Right ventricle myocardium superior (tissue), 1 donor: ENCODE measurements at places on chromosomes 2 and 18. TPM values are rescaled to one million over a fixed set of nuclear protein-coding genes. Genes with fewer than 3 reads are reported as not detected.
A peak's percentile ranks its signal among the peaks of the same experiment; 100 is the strongest.

UGT1A5 gene
- not detected for total RNA-seq

PDE11A gene
- 2.2 TPM for total RNA-seq

SERPINB11 gene
- total RNA-seq, result not detected

CPO gene
- total RNA-seq, result not detected

AQP12B gene
- not detected for total RNA-seq

SPC25 gene
- 0.38 TPM for total RNA-seq

SERPINB3 gene
- not detected for total RNA-seq

ODC1 gene
- total RNA-seq, result 33.2 TPM

TMEM163 gene
- total RNA-seq, result 0.38 TPM

PLGLB1 gene
- 2.7 TPM for total RNA-seq

GRP gene
- not detected for total RNA-seq

IL18RAP gene
- total RNA-seq, result 0.30 TPM

DNA sequence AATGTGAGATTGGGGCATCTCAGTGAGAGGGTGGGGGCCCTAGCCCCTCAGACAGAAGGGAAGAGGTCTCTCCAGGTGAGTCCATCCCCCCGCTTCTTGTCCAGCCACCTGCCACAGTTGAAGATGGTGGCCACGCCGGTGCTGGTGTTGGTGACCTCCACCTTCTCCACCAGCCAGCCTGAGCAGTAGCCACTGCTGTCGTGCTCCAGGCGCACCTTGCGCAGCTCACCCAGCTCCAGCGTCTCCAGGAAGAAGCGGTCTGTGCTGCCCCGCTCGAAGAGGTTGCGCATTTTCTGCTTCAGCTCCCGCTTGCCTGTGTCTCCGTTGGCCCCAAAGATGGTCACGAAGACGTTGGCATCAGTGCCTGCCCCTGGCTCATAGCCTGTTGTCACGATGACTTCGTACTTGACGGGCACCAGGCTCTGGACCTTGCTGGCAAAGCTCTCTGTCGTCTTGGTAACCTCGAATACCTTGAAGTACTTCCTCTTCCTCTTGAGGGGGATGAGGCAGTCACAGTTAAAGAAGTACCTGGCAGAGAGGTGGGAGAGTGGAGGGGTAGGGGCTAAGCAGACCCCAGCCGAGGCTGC is 179.5 kb downstream of the LOXHD1 start:
- no peak for DNase-seq

DNA sequence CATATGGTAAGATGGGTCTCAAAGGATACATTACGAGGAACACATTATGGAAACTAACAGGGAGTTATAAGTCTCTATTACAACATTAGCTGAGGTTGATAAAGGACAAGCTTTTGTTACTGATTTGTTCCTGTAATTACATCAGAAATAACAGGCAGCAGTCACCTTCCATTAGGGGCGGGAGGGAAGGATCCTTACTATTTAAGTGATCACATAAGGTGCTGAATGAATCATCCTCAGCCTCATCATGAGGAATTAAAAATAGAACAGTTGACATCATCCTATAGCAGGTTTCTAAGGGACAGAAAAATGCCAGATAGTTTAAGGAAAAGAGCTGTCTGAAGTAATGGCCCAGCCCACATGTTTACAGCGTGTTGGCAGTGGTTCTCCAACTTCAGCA is 86.9 kb upstream of the MGAT5 start:
- DNase-seq, result no peak

- DNase-seq, result no peak
These were observed 91.0 kb downstream of the ICA1L start for GRCh38 chr2:202780514-202781021.

DNA sequence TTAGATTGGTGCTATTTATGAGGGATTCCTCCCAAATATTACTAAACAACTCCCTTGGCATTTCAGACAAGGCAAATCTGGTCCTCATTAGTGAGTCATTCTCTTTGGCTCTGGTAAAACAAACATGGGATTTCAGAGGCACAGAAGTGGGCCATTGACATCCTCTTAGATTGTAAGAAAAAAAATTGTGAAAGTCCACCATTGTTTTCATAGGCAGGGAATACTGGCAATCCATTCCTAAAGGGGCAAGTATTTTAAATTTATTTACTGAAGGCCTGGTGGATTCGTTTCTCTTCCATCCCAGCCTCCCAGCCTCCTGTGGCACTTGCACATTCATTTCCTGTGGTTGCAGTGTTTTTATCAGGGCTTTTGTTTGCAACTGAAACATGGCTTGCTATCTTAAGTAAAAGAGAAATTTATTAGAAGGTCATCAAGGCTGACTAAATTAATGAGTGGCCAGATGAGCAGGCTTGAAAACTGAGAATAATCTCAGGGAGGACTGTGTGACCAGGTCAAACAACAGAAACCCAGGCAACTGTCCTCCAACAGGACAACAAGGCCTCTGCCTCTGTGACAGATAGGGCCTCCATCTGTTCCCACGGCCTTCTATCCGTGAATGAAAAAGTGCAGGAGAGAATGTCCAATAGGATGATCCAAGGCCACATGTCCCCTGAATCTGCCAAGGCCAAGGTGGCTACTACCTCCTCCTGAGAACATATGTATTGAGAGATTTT is 23.1 kb upstream of the TNFAIP6 start:
- no peak for DNase-seq

DNA sequence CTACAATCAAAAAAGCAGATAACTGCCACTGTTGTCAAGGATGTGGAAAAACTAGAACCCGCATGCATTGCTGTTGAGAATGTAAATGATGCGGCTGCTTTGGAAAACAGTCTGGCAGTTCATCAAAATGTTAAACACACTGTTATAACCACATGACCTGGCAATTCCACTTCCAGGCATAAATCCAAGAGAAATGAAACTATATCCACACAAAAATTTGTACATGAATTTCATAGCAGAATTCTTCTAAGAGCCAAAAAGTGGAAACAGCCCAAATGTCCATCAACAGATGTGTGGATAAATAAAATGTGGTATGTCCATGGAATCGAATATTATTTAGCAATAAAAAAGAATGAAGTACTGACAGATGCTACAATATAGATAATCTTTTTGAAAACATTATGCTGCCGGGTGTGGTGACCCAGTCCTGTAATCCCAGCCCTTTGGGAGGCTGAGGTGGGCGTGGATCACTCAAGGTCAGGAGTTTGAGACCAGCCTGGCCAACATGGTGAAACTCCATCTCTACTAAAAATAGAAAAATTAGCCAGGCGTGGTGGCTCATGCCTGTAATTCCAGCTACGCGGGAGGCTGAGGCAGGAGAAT is 32.0 kb downstream of the ERCC3 start:
- no peak for DNase-seq

GRCh38 chr2:132583666-132584360 is 86.2 kb downstream of the LYPD1 start:
- DNase-seq, result no peak

DNA sequence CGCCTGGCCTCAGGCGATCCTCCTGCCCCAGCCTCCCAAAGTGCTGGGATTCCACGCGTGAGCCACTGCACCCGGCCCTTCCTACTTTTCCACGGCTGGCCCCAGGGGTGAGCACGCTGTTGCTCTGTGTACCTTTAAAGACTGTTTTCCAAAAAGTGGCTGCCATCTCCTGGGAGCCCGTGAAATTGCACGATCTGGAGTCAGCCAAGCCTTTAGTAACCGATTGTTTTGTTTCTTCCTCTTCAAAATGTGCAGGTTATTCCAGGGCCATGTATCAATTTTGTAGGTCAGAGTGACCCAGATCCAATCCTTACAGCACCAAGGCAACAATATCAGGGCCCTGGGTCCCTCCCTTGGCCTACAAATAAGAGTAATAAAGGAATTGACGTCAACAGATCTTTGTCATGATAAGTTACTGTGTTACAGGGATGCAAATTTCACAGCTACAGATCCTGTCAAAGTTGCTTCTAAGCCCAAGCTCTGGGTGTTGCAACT is 135.6 kb upstream of the ZNF236 start:
- peak; percentile 55 for DNase-seq

- no peak for DNase-seq
These were observed 14.8 kb upstream of the SIX2 start for GRCh38 chr2:45024097-45024496.

GRCh38 chr2:68216454-68217310 is 35.6 kb downstream of the PPP3R1 start:
- no peak for DNase-seq

- DNase-seq, result no peak
These were observed 1.1 kb upstream of the DARS1 start for GRCh38 chr2:135986507-135986906.

DNA sequence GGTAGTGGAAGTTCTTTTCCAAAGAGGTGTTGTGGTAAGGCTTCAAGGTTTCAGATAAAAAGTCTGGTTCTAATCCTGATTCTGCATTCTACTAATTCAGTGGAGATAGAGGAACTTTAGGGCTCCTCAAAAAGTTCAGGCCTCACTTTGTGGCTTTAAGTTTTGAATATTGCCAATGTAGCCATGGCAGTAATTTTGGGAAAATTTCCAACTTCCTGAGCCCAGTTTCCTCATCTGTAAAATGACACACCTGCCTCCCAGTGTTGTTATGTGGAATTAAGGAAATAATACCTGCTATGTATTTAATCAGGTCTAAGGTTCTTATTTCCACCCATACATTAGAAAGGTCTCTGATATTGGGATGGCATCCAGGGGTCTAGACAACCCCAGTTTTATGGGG is 147.6 kb upstream of the ITGA6 start:
- no peak for DNase-seq

DNA sequence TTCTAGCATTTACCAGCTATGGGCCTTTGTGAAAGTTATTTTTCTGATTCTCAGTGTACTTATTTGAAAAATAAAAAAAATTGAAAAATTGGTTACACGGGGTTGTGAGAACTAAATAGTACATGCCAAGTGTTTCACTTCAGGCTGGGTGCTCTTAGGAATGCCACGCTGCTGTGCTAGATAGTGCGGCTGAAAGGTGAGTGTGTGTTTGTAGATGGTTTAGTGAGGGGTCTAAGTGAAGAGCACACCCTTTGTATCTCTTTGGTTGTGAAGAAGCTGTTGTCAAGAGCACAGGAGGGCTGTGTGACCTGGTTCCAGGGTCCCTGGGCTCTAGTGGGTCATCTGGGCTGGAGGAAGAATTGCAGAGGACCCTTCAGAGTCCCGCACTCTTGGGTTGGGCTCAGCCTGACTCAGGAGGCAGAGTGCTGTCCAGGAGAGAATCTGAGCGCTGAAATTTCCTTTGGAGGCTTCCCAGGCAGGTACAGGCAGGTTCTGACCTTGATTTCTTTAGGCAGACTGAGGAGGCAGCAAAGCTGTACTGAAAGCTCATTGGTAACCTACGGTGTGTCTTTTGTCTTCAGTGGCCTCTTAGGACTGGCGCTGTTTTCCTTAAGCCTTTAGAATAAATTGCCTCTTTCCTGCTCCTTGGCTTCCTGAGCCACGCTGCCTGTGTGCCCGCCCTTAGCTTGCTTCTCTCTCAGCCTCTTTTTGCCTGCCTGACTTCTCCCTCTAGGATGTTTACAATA is 44.4 kb downstream of the MAP4K4 start:
- DNase-seq, result no peak

GRCh38 chr18:42958353-42958752 is 157.1 kb downstream of the RIT2 start:
- DNase-seq, result no peak

DNA sequence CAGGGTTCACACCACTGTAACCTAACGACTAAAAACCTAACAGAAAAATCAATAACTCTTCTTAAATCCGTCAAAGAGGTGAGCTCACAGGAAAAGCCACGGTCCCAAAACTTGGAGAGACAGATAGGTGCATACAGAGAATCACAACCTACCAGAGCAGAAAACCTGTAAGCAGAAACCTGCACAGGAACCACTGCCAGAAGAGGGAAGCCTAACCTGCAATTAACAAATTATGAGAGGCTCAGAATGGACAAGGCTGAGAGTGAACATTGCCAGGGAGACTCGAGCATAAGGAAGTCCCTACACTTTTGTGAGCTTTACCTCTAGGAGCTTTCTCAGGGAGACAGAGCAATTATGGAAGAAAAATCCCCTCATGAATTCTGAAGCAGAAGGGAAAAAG is 156.2 kb upstream of the NETO1 start:
- no peak for DNase-seq

DNA sequence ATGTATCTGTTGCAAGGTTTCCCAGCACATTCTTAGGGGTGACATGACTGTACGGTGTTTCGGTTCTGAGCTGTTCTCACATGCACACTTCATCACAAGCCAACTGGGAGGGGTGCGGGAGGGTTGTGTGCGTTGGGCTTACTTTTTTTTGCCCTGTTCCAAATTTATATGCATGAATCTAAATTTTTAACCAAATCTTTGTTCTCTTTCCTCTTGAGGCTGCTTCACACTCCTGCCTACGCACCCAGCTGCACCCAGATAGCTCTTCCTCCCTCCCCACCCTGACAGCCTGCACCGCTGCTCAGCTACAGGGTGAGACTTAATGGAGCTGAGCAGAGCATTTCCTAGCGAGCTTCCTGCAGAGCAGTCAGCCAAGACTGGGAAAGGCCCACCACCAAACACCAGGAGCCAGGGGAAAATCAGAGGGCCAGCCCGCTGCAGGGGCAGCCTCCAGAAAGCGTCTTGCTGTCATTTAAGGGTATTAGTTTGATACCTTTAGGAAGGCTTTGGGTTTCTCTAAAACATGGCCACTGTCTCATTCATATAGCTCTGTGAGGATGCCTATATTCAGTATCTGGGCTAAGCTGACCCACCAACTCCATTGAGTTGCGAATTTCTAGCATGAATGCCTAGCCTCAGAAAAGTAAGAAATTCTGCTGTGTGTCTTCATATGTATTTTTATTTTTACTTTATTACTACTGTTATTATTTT is 84.5 kb downstream of the POU3F3 start:
- no peak for DNase-seq

DNA sequence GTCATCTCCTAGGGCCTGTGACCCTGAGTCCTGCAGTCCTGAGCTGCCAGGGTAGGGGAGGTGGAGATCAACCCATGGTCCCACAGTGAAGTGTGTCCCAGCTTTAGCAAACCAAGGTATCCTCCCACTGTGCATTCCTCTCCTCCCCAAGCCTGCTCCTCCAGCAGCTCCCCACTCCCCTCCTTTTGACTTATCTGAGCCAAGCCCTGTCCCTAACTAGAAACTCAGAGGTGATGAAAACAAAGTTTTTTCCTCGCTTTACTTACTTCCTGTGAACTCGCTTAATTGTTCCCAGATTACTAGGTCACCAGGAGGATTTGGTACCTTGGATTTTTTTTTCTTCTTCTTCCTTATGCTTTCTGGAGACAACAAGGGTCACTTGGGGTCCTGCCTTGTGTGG is 80.8 kb downstream of the EHD3 start:
- no peak for DNase-seq

GRCh38 chr18:75133721-75134610 is 75.0 kb downstream of the PTGR3 start:
- no peak for DNase-seq
